ENCODE measurements at places on chromosomes 11 and 22.

DNA sequence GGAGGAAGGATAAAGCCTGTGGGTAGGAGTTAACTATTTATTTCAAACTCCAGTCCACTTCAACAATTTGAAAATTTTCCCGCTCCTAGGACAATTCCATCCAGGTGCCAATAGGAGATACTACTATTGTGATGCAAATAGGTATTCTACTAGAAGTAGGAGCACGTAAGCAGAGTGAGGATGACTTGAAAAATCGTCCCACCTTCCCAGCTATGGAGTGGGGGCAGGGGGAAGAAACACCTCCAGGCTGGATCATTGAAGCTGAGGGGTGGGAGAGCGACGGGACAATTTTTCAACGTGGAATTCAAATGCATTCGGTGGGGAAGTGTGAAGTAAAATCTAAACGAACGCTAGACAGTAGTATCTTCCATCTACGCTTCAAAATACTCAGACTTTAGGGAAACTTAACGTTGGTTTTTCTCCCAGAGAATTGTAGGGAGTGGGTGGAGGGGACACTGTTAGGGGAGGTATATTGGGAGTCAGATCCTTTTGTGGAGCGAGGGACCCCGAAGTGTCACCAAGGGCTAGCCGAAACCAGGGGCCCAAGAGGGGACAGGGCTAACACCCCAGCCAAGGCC, 523 bp upstream of the ARHGAP42 start:
- no peak for DNase-seq

DNA sequence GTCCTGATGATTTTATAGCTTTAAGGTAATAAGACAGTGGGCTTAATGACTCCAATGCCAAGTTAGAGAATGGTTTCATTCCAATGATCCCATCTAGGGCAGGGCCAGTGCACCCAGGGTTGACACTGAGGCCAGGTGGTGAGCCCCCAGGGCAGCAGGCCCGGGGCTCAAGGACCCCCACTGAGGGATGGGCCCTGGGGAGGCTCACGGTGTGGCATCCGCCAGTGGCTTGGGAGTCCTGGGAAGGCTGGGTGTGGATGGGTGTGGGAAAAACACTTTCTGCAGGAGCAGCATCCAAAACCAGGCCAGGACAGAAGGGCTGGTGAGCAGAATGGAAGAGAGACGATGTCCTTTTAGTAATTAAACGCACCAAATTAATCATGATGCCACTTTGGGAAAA, 626.3 kb downstream of the TBC1D22A start:
- DNase-seq = no peak

DNA sequence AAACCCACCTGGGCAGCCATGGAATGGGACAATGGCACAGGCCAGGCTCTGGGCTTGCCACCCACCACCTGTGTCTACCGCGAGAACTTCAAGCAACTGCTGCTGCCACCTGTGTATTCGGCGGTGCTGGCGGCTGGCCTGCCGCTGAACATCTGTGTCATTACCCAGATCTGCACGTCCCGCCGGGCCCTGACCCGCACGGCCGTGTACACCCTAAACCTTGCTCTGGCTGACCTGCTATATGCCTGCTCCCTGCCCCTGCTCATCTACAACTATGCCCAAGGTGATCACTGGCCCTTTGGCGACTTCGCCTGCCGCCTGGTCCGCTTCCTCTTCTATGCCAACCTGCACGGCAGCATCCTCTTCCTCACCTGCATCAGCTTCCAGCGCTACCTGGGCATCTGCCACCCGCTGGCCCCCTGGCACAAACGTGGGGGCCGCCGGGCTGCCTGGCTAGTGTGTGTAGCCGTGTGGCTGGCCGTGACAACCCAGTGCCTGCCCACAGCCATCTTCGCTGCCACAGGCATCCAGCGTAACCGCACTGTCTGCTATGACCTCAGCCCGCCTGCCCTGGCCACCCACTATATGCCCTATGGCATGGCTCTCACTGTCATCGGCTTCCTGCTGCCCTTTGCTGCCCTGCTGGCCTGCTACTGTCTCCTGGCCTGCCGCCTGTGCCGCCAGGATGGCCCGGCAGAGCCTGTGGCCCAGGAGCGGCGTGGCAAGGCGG, 11.4 kb upstream of the ARHGEF17 start:
- no peak for DNase-seq

GRCh38 chr11:45931739-45932138, 9.3 kb downstream of the LARGE2 start:
- no peak for DNase-seq

DNA sequence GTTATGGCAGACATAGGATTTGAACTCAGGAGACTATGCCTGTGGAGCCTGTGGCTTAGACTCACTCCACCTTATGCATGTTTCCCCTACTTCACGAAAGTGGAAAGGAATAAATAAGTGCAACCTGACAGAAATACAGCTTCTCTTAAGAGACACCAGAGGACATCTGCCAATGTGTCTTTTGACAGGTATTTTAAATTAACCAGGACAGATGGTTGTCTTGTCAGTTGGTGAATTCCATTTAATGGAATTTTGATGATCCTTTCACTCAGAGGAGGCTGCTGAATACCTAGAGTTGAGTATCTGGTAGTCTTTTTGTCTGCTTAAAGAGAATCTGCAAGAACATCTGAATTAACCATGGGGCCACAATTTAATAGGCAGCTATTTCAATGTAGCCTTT, 46.1 kb downstream of the NELL1 start:
- no peak for DNase-seq

- no peak for DNase-seq
Observed at GRCh38 chr11:76808996-76809395, 25.8 kb downstream of the TSKU start.

DNA sequence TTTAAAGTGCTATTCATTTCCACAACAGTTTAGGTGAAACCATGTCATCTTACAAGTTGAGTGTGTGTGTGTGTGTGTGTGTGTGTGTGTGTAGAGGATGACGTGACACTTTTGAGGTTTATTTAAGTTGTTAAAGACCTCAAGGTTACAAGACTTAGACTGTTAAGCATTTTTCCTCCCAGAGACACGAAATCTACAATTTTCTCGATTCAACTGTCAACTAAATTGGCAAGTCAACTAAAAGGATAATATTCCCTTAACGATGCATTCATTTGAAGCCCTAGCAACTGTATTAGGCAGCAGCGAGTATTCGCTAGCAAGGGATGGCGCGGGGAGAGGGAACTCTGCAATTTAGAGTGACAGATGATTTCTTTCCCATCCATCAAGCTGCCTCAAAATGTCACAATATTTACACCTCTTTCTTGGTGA, 17.6 kb upstream of the BDNF start:
- no peak for DNase-seq

- DNase-seq = peak; percentile 89
Observed at GRCh38 chr11:71787098-71787823, 45.7 kb upstream of the DEFB108B start.

GRCh38 chr22:45785458-45785857, 113.8 kb downstream of the ATXN10 start:
- DNase-seq = no peak

DNA sequence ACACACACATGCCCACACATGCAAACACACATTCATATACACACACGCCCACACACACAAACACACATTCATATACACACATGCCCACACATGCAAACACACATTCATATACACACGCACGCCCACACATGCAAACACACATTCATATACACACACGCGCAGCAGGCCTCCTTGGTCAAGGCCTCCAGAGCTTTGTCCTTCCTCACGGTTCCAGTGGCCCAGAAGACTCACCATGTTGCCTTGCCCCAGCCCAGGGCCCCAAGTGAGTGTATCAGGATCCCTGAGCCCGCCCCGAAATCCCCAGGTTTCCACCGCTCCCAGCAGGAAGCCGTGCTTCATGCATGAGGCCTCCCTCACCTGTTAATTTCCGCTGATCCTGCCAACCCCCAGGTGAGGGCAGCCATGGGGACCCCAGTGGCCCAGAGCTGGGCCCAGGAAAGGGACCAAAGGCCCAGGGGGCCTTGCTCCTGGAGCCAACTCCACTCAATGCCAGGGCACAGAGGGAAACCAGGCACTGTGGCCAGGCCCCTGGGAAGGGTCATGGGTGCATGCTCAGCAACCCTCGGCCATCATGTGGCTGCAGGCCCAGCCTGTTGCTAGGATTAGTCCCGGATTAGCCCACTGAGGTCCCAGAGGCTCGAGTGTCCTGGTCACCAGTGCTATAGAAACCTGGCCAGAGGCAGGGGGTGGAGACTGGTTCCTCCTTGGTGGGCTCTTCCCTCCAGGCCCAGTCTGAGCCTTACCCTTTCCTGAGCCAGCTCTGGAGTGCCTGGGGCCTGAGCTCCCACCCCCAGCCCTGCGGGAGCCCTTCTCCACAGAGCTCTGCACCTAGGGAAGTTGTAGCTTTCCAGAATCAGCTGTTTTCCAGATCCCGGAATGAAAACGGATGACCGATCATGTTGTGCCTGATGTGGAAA, 34.4 kb downstream of the IGF2 start:
- DNase-seq = no peak

- DNase-seq = peak; percentile 46
Observed at GRCh38 chr11:10285148-10285802, 8.7 kb downstream of the SBF2 start.

All from fibroblast of gingiva (primary cell).